ENCODE measurements at places on chromosomes 13 and 19.

- DNase-seq = no peak
Observed at GRCh38 chr13:31038834-31039552, 106.5 kb downstream of the TEX26 start.

DNA sequence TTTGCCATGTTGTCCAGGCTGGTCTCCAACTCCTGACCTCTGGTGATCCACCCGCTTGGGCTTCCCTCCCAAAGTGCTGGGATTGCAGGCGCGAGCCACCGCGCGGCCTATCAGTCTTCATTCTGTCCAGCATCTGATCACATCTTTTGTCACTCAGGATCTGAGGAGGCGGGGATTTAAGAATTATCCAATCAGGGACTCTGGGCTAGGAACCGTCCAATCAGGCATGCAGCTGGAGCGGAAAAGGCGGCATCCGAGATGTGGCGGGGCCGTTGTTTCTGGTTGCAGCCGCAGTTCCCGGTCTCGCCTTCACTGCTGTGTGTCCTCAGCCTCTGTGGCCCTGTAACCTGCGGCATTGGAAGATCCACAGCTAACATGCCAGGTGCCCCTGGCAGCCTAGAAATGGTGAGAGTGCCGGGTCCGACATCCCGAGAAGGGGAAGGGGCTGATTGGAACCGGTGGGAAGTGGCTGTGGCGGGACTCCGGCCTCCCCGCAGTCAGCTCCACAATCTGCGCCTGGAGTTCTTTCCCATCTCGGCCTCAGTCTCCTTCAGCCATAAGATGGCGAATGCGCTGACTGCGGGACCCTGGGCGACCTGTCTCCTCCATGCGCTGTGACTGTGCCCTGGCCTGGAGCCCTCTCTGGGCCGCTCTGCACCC lies at the start of gene ZNF729:
Gene ZNF729 (plus strand): TSS at position 291 of the 660 bp plus-strand sequence. CDS start 85 bp downstream, at position 376.
- DNase-seq = no peak

DNA sequence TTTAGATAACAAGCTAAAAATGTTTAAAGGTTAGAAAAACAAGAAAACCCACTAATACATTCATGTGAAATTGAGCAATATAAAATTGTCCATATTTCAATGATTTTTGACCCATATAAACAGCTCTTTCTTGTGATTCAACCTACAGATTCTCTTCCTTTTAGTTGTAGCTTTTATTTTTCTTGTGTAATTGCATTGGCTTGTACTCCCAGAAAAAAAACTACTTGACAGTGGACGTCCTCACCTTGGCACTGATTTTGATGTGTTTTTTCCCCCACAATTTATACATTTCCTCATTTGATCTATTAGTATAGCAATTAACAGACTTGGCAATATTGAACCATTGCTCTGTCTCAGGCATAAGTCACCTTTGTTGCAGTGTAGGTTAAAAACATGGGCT lies 4.7 kb downstream of the CCDC194 start:
- DNase-seq = no peak

DNA sequence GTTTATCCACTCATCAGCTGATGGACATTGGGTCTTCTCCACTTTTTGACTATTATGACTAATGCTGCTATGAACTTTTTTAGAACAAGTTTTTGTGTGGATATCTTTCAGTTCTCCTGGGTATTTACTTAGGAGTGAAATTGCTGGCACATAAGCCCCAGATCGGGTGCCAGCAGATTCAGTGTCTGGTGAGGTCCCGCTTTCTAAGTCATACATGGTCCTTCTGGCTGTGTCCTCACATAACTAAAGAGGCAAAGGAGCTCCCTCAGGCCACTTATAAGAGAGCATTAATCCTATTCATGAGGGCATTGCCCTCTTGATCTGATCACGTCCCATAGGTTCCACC lies 600 bp upstream of the ZNF226 start:
- DNase-seq = no peak

GRCh38 chr13:111183959-111184358 lies 68.8 kb downstream of the ARHGEF7 start:
- DNase-seq = no peak
